Effector CD4-positive, alpha-beta T cell (primary cell): ENCODE measurements at places on chromosomes 13 and 19.

GRCh38 chr19:58571575-58571947 is 1.6 kb downstream of the MZF1 start:
- no peak for DNase-seq

DNA sequence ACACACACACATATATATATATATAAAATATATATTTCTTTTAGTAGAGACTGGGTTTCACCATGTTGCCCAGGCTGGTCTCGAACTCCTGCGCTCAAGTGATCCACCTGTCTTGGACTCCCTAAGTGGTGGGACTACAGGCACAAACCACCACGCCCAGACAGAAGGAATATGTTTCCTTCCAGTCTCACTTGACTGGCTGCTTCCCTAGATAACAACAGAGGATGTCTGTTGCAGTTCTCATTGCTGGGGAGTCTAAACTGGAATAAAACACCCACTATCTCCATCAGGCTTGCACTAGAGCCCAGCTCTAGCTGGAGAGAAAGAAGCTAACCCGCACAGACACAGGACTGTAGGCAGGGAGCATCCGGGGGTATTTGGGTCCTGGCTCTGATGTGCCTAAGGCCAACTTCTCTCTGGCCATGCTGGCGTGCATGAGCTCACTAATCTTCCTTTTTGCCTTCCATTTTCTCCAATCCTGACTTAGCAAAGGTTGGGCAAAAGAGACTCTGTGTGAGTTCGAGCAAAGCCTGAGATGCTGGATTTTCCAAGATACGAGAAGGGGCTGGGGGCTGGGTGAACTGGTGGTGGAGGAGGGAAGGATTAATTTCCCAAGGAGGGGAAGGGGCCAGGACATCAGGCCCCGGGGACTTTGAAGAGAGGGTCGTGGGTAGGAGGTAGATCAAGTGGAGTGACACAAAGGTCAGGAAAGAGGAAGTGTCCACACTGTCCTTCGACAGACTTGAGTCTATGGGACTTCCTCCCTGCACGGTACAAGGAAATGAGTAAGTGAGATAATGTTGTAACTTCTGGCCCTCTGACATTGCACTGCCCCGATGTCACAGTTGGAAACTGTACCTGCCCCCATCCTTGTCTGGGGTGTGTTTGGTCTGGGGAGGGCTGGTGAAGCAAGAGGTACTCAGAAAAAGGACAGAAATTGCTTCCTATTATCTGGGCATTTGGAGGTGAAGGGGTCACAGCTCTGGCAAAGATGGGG is 22.5 kb upstream of the ALOX5AP start:
- DNase-seq = no peak

- DNase-seq = no peak
Observed at GRCh38 chr13:73910733-73911132, 223.5 kb downstream of the KLF12 start.

DNA sequence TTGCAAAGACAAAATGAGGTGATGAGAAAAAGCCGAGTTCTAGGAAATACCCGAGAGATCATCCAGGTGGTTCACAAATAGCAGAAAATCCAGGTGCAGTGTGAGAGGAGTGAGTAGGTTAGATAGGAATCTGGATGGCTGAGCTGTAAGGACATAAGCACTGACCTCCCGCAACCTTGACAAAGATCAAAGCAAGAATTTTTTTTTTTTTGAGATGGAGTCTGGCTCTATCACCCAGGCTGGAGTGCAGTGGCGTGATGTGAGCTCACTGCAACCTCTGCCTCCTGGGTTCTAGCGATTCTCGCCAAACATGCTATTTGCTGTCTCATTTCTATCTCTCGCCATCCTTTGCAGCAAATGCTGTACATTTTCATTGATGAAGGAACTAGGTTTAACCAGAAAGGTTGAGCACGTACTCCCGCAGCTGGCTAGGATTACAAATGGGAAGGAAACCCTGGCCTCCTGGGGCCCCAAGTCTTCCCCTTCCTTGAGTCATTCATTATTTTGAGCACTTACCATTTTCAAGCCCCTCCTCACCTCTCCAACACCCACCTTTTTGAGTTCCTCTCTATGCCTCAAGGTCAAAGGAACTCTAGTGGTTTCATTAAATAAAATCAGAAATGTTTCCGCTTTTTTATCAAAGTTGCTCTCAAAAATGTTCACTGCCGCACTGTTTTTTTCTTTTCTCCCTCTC is 38.8 kb downstream of the NLRP12 start:
- no peak for DNase-seq

GRCh38 chr19:46724468-46724867 is 7.6 kb upstream of the PRKD2 start:
- DNase-seq = no peak

- no peak for DNase-seq
Observed at GRCh38 chr13:111469916-111470506, 149.6 kb downstream of the TEX29 start.

DNA sequence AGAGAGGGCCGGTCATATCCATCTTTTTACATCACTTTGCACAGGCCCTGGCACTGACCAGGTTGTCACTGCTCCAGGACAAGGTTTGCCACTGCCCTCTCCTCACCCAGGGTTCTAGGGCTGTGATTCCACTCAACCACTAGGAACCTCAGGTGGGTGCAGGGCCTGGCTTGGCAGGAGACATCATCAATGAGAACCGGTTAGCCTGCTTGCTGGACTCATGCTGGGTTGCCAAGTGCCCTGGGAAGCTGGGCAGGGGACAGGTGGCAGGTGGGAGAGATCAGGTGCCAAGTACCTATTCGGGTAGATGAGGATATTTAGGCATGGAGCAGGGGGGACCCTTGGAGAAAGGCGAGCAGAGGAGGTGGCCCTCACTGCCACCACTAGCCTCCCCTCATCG is 4.2 kb upstream of the CERS4 start:
- DNase-seq = no peak

- DNase-seq = no peak
Observed at GRCh38 chr13:50153876-50154275, 138.6 kb downstream of the KCNRG start.

DNA sequence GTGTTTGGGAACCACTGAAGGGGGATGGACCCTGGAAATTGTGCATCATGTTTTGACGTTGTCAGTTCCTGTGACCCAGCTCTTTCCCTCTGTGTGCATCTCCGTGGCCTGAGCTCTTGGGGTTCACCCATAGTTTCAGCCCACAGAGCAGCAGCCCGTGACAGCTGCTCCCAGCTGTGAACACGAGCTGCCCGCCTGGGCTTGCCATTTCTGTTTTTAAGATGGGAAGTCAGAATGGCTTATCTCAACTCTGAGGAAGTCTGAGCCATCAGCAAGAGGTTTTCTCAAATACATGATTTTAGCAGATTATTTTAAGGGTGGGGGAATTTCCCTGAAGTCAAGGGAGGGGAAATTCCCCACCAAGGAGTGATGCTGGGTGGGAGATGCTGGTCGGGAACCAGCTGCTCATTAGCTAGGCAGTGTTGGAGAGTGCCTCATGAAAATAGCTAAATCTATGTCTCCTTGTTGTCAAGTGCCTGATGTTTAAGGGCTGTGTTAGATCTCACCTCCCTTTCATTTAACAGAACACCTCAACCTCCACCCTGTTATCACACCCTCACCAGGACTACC is 34.8 kb upstream of the C1QTNF9 start:
- peak; percentile 64 for DNase-seq

DNA sequence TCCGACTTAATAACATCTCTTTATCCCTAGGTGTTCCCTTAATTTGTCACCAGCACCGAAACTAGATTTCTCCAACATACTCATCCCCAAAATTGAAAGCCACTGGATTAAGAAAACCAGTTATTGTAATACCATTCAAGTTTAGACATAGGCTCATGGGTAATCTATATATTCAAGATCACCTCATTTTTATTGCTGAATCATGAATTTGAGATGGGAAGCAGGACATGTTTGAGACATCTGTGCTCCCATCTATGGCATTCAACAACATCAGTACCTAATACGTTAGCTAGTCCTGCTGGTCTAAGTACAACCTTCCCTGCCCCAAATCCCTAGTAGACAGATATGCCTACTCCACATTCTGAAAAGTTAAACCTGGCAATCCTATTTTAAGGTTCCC is 820.6 kb downstream of the PCDH9 start:
- DNase-seq = no peak

DNA sequence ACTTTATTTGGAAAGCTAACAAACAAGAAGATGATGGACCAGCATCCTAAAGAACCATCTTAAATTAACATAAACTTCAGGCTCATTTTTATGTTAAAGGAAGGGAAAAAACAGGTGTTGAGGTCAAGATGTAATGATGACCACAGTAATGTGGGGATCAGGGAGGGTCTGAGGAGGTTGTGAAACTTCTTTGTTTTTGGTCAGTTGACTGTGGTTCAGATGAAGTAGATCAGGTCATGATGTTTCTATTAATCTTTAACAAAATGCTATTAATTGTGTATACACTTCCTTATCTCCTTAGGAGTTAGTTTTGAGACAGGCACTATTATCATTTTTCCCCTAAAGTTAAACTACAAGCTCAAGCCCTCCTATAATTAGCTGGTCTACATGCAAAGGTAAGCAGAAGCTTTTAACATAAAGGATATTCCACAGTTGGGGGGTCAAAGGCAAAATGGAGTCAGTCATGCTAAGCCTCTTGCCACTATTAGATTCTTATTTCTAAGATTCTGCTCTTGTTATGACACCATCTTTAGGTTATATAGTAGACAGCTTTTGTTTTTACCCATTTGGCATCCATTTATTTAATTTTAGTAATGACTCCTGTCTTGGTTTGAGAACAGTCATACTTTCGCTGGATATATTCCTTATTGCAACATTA is 800.1 kb upstream of the PCDH9 start:
- DNase-seq = no peak

- DNase-seq = no peak
Observed at GRCh38 chr13:50593207-50593606, 250.3 kb downstream of the DLEU7 start.

- no peak for DNase-seq
Observed at GRCh38 chr13:66700117-66700601, 530.0 kb downstream of the PCDH9 start.
